ENCODE measurements at places on chromosomes 11 and 22. TPM values are rescaled to one million over a fixed set of nuclear protein-coding genes. Genes with fewer than 3 reads are reported as not detected.

GRCh38 chr11:114348200-114349191 lies 51.8 kb downstream of the C11orf71 start:
- DNase-seq = peak; percentile 35
- H3K4me3 ChIP-seq = no peak overlapping the region
- no peaks in the 10 kb centered on the region for H3K27me3 ChIP-seq
- peaks cover 3% of the 10 kb centered on the region for H3K4me1 ChIP-seq
- no peaks in the 10 kb centered on the region for H3K36me3 ChIP-seq

BDNF gene
- not detected for total RNA-seq

- peaks cover 3% of the 10 kb centered on the region for H3K27me3 ChIP-seq
- H3K4me3 ChIP-seq = no peak overlapping the region
- no peak overlapping the region for H3K27ac ChIP-seq
- H3K36me3 ChIP-seq = no peaks in the 10 kb centered on the region
- no peaks in the 10 kb centered on the region for H3K4me1 ChIP-seq
Observed at GRCh38 chr11:32427935-32428664, 7.2 kb downstream of the WT1 start.

SLC22A8 gene
- total RNA-seq = not detected

DNA sequence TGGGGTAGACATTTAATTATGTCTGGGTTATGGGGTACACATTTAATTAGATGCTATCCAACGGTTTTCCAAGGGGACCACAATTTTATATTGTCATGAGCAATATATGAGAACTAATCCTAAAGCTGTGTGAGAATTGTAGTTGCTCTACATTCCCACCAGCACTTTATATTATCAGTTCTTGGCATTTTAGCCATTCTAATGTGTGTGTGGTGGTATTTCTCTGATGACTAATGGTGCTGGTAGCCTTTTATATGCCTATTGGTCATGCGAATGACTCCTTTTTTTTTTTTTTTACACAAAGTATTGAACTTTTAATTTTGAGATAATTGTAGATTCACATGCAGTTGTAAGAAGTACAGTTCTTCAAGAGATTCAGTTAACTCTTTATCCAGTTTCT lies 26.2 kb downstream of the TMEM135 start:
- no peak overlapping the region for H3K4me3 ChIP-seq
- H3K4me1 ChIP-seq = no peaks in the 10 kb centered on the region
- H3K36me3 ChIP-seq = no peaks in the 10 kb centered on the region
- DNase-seq = no peak
- H3K27me3 ChIP-seq = no peaks in the 10 kb centered on the region

ABCC8 gene
- not detected for total RNA-seq
